Thoracic aorta (tissue), 2 donors: ENCODE measurements at places on chromosomes 16 and 17. TPM values are rescaled to one million over a fixed set of nuclear protein-coding genes. Genes with fewer than 3 reads are reported as not detected.

Gene ITGAL
- 3.2 TPM for total RNA-seq

- DNase-seq: no peak
These were observed 106.3 kb upstream of the SIAH1 start for GRCh38 chr16:48491517-48491916.

Gene CDC42EP4
- total RNA-seq: 73.8 TPM

- no peak for DNase-seq
These were observed 468.0 kb downstream of the TOX3 start for GRCh38 chr16:52078716-52079655.

- no peak for DNase-seq
These were observed 2.2 kb downstream of the OR4D1 start for GRCh38 chr17:58150394-58150793.

GRCh38 chr17:5405400-5405799 is 14.1 kb downstream of the NUP88 start:
- DNase-seq: no peak

GRCh38 chr17:39757931-39758873 is 20.5 kb downstream of the GRB7 start:
- DNase-seq: no peak

Gene MMP28
- 18.5 TPM for total RNA-seq
